ENCODE measurements at places on chromosomes 2 and 18.

- DNase-seq = no peak
These were observed 116.0 kb downstream of the ALPK2 start for GRCh38 chr18:58512648-58513588.

GRCh38 chr18:39305766-39306165 lies 1740.2 kb upstream of the CELF4 start:
- no peak for DNase-seq

GRCh38 chr2:226978300-226978699 lies 142.4 kb downstream of the RHBDD1 start:
- no peak for DNase-seq

GRCh38 chr2:172278667-172279066 lies 148.7 kb upstream of the ITGA6 start:
- DNase-seq = no peak

GRCh38 chr2:109446278-109447131 lies 167.3 kb downstream of the SEPTIN10 start:
- DNase-seq = no peak

DNA sequence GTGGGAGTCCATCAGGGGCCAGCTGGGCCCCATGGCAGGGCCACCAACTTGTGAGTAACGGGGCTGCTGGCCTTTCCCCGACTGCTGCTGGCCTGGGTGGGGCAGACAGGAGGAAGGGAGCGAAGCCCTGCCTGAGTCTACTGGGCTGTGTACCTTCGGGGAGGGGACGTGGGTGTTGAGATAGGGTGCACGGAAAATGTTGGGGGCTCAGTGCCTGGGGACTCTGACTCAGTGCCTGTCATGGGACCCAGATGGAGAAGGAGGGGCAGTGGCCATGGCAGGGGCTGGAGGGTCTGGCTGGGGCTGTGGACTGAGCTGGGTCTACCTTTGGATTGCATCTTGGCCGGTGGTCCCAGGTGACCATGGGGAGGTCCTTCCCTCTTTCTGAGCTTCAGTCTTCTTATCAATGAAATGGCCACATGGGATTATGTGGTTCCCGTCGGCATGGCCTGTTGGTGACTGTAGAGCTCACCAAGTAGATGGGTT lies 4.0 kb downstream of the SLC4A3 start:
- no peak for DNase-seq

GRCh38 chr2:178531168-178531567 lies 50.9 kb downstream of the PLEKHA3 start:
- DNase-seq = no peak

- DNase-seq = no peak
These were observed 55.4 kb upstream of the THOC1 start for GRCh38 chr18:323253-323622.

DNA sequence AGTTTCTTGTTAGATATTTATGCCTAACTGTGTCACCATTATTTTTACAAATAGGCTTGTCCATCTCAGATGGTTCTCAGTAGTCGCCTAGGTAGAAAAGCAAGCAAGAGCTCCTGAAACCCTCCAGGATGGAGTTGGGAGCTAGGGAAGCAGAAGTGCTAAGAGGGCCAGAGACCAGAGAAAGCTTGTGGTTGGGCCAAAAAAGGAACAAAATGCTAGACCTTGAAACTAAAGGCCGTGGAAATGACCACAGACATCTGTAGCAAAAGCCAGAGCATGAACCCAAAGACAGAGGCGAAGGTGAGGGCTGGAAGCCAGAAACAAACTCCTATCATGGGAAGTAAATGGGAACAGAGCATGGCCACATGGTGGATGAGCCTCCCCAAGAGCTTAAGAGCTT lies 29.9 kb upstream of the RMDN2 start:
- no peak for DNase-seq

- no peak for DNase-seq
These were observed 72.9 kb downstream of the QPCT start for GRCh38 chr2:37417321-37417720.

DNA sequence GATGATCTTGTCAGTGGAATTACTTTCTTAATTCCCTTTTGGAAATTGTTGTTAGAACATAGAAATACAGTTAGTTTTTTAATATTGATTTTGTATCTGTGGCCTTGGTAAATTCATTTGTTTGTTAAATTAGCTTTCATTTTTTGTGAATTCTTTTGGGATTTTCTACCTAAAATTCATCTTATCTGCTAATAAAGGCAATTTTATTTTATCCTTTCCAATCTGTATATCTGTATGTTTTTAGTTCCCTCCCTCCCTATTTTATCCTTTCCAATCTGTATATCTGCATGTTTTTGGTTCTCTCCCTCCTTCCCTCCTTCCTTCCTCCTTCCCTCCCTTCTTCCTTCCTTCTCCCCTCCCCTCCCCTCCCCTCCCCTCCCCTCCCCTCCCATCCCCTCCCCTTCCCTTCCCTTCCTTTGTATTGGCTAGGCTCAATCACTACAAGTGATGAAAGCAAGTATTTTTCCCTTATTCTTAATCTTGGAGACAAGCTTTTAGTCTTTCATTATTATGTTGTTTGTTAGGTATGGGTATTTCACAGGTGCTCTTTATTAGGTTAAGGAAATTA lies 244.4 kb downstream of the ALK start:
- DNase-seq = no peak

DNA sequence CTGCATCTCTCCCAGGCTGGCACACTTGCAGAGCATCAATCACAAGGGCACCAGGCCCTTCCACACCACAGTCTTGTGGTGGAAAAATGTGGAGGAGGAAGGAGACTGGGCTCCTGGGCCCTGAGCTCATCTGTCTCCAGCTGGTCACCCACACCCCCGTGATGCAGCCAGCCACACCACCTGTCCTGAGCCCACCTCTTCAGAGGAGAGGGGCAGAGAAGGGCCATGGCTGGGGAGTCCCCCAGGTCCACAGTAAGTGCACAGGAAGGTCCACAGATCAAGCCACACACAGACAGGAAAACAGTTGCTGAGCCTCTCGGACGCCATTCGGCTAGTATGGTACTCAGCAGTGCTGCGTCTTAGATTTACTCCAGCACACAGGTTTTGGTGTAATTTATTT lies 203.5 kb upstream of the SALL3 start:
- no peak for DNase-seq

- no peak for DNase-seq
These were observed 8.2 kb downstream of the FTCDNL1 start for GRCh38 chr2:199842631-199843395.

Data from NCI-H1930 (cell line).